ENCODE measurements at places on chromosomes 11 and 22.

DNA sequence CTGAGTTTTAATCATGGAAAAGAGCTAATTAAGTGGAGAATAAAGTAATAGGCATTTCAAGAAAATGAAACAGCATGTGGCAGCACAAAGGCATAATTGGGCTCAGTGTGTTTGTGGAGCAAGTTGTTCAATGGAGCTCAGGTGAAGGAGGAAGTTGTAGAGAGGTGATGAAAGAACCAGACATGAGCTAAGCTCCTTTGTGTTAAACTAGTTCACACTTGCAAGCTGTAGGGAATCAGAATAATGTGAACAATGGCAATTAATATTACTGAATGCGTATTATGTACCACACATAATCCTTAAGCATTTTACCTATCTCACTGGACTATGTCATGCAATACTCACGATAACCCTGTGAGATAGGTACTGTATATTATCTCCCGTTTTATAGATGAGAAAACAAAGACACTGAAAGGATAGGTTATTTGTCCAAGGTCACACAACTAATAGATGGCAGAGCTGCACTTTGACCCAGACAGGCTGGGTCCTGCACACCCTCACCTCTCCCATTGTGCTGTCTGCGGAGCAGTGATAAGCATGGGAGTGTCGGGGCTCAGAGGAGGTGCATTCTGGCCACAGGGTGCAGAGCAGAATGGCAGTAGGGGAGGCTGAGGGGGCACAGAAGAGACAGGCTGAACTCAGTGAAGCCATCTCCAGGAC is 8.9 kb downstream of the OLFML1 start:
- DNase-seq = no peak

- DNase-seq = no peak
Measured at GRCh38 chr22:25754527-25755202, 12.7 kb downstream of the MYO18B start.

GRCh38 chr11:10072841-10073240 is 221.2 kb downstream of the SBF2 start:
- DNase-seq = no peak

DNA sequence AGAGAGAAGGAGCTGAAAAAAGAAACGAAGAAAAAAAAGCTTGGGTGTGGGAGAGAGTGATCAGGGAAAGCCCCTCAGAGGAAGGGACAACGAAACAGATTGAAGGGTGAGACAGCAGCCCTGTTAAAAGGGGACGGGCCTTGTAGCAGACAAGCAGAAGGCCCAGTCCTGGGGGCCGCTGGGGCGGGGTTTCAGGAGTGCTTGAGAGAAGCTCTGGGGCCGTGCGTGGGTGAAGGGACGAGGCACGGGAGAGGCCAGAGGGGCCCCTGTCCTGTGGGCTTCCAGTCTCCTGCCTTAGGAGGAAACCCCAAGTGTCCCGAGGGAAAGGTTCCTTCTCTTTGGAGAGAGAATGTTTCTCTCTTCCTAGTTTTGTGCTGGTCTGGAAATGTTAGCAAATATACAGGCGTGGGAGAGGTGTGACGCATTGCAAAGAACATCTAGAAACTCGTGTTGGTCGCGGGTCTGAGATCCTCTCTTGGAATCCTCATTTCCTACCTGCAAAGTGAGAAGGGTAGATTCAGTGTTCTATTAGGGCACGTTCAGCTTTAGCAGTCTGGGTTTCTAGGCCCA is 28.6 kb downstream of the ADAMTS15 start:
- DNase-seq = no peak

- DNase-seq = no peak
Measured at GRCh38 chr22:49524362-49524761, 303.3 kb downstream of the BRD1 start.

DNA sequence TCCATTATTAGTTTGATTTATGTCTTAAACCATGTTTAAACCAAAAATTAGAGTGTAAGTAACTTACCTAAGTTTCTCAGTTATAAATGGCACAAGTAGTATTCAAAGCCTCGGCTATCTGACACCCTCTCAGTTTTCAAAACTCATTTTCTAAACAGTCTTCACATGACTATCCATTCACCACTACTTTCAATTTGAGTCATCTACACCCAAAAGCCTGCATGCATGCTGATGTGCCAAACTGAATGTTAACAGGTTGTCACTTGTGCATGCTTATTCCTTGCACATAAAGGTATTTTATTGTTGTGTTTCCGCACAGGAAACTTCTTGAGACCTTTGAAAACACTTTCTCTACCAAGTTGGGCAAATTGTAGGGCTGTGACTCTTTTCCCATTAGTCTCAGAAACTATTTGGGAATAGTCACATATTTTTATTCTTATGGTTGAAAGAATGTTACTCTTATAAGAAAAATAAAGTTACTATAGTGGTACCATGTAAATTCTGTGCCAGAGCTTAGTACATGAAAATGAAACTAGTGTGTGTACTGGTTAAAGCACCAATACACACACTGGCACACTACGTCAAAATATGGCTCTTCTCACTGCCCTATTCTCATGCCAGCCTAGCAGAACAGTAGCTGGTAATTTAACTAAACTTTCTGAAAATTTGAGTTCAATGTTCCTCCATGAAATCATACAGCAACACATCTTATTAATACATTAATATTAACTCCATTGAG is 2.2 kb upstream of the OR51E2 start:
- DNase-seq = no peak
